Dorsolateral prefrontal cortex (tissue), 122 donors: ENCODE measurements at places on chromosomes 2 and 18.

GRCh38 chr2:200614249-200614648 lies 28.4 kb downstream of the AOX1 start:
- no peak for DNase-seq

GRCh38 chr18:58570360-58571064 lies 58.4 kb downstream of the ALPK2 start:
- no peak for DNase-seq

DNA sequence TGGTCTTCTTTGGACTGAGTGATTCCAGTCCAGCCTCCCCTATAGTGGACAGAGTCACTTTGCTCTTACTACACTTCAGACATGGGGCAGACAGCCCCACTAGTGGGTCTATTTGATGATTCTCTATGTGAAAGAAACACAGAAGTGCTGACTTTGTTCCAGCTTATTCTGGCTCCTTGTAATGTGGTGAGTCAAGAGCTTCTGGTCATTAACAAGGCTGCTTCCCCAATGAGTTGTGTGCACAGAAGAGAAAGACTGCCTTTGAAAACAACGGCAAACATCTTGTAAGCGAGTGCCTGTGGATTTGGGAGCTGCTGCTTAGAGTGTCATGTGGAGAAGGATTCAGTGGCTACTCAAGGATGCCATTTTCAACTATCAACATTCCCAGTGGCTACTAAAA lies 39.1 kb downstream of the RMC1 start:
- DNase-seq: no peak

- no peak for DNase-seq
These were observed 70.2 kb upstream of the EMILIN2 start for GRCh38 chr18:2776601-2777000.

DNA sequence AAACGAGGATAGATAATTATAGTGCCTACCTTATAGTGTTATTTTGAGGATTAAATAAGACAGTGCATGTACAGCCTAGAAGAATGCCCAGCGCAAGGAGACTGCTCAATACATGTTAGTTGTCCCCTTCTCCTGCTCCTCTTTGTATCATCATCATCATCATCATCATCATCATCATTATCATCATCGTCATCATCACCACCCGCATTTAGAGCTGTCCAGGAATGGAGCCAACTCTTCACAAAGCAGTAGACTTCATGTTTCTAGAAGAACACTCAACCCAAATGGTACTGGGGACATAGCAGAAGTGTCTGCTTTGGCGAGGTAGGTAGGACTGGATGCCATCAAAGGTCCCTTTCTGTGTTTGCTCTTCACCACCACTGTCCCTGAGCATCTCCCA lies 116.0 kb downstream of the TRIM43 start:
- no peak for DNase-seq

DNA sequence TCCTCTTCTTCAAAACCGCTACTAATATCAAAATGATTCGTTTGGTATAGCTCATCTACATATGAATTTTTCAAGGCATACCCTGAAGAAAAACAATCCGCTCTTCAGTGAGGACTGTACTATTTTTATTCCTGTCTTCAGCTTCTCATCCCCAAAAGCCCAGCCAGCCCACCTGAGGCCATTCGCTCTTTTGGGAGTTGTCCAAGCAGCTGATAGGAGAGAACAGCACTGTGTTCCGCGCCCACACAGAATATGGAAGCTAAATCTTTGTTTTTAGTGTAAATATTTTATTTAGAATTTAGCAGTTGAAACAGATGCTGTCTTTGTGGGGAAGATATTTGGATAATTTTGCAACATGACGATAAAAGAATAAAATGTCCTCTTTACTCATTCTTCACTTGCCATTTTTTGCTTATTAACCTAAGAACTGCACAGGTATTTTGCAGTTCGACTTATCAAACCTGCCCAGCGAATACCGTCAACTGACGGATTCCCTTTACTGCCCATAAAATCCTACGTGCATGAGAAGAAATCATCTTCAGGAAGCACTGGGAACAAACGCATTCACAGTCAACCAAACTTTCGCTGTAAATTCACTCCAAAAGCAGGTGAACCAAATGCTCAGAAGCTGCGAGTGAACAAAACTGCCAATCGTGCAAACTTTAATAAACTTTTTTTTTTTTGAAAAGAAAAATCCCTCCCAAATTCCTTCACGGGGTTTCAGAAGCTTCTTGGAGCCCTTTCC lies 3.4 kb downstream of the ZNF521 start:
- DNase-seq: no peak

GRCh38 chr2:174117951-174118930 lies 130.1 kb downstream of the OLA1 start:
- DNase-seq: no peak

GRCh38 chr2:137797641-137798040 lies 166.6 kb upstream of the HNMT start:
- no peak for DNase-seq

GRCh38 chr2:33220533-33220932 lies 255.9 kb upstream of the RASGRP3 start:
- no peak for DNase-seq

DNA sequence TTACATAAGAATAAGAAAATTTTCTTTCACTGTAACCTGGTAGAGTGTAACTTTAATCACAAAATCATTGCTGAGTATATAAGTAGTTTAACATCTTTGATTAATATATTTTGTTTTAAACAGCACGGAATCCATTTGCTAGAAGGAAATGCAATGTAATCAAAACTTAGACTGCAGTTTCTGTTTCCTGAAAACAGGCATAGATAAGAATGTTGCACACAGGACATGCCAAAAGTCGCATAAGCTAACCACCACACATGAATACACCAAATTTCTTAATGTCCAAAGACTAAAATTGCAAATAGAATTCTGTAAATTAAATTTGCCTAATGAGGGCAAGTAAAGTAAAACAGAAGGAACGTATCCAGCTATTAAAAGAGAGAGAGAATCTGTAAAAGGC lies 51.0 kb upstream of the SERPINB2 start:
- DNase-seq: no peak

- no peak for DNase-seq
These were observed 44.4 kb upstream of the IL1R2 start for GRCh38 chr2:101947374-101947773.

GRCh38 chr18:67354692-67355091 lies 161.8 kb downstream of the DSEL start:
- no peak for DNase-seq

GRCh38 chr2:10487081-10487740 lies 39.1 kb upstream of the ODC1 start:
- DNase-seq: peak; percentile 3

DNA sequence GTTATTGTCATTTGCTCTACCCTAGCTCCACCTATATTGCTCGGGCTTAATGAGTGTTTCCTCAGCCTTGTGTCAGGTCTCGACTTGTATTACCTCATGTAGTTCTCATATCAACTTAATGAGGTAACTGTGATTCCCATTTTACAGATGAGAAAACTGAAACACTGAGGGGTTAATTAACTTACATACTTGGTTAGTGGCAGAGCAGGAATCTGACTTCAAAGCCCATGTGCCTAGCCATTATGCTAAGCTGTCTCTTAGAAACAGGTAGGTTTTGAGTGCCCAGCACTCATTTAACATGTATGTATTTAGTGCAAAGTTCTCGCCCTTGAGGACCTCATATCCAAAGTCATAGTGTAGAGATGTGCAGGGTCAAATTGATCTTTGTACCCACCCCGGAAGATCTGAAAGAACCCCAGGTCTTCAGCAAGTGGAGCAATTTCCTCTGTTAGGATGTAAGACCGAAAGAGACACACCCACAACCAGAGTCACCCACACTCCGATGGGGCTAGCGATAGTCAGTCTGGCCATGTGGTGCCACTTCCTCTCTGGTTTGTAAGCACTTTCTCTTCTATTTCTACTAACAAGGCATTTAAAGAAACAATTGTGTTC lies 121.0 kb upstream of the SLC39A10 start:
- no peak for DNase-seq

GRCh38 chr2:120402508-120402907 lies 56.6 kb downstream of the INHBB start:
- no peak for DNase-seq

GRCh38 chr2:19848029-19848750 lies 53.6 kb downstream of the TTC32 start:
- DNase-seq: no peak

- DNase-seq: no peak
These were observed 206.0 kb downstream of the GLI2 start for GRCh38 chr2:120941571-120942120.

DNA sequence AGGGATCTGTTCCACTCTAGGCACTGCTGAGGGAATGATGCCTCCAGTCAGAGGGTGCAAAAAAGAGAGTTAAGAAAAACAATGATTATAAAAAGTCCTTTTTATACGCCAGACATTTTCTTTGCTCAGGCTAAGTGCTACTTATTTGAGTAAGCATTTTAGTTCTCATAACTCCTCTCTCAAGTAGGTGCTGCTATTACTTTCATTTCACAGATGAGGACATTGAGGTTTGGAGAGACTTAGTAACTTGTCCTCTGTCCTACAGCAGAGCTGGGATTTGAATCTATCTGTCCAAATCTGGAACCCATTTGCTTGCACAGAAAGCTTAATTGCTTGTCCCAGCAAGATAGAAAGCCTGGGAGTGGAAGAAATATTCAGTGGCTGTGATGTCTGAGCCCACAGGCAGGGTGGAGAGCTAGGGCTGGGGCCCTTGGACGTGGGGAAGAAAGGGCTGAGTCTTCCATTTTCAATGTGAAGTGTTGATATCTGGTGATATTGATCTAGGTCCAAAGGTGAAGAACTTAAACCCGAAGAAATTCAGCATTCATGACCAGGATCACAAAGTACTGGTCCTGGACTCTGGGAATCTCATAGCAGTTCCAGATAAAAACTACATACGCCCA lies 5.8 kb downstream of the IL37 start:
- DNase-seq: no peak

DNA sequence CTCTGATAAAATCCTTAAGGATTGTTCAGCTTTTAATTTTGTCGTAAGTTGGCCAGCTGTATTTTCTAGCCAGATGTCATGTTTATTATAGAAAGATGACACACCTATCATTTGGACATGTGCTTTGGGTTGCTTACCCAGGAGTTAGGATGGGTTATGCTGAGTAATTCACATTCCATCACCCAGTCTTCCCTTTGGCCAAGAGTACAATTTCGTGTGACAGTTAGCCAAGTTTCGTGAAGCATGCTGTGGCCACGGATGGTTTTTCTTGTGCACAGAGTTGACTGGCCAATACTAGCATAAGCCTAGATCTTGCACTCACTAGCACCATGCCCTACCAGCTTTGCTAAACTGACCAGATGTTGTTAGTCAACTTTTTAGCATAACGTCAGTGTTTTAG lies 5.8 kb downstream of the MAPRE3 start:
- no peak for DNase-seq

DNA sequence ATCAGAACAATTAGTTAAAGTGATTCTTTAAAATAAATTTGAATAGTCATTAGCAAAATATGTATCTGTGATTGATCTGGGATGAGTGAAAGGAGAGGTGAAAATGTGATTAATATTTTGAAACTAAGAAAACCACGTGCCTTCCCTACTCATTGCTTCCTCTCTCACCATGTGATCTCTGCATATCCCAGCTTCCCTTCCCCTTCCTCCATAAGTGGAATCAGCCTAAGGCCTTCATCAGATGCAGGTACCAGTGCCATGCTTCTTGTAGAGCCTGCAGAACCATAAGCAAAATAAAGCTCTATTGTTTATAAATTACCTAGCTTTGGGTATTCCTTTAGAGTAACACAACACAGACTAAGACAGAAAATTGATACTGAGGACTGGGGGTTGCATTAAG lies 11.2 kb upstream of the STAT1 start:
- no peak for DNase-seq

DNA sequence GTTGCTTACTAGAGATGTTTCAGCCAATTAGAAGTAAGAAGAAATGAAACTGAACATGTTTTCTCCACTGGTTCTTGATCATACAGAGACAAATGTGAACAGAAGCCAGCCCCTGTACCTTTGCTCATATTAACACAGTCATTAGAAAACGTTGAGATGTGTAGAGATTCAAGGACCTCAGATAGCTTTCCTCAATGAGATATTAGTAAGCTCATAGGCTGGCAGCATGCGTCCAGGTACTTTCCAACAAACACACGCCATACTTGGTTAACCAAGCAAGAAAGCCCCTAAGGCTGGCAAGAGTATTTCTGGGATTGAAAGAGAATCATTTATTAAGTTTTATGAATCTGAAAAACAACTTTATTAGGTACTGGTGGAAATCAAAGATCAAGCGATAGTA lies 37.5 kb downstream of the SLC5A7 start:
- DNase-seq: no peak

- DNase-seq: peak; percentile 81
These were observed 58.1 kb upstream of the SDC1 start for GRCh38 chr2:20282916-20283592.

DNA sequence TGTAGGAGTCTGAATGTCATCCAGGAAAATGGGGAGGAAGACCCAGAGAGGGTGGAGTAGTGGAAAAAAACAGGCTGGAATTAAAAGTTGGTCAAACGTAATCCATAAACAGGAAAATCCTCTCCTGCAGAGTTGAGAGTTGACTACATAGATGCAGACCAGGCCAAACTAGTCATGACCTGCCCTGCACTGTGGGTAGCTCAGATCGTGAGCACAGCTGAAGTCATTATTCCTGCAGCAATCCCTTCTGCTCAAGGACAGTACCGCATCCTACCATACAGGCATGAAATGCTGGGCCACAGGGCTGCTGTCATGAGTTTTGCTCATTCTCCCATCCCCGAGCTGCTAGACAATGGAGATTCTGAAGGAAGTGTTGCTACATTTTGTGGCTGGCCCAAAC lies 352.2 kb downstream of the EN1 start:
- DNase-seq: no peak

GRCh38 chr2:74847070-74847858 lies 13.3 kb downstream of the HK2 start:
- DNase-seq: no peak

GRCh38 chr2:73982140-73982617 lies 2.5 kb upstream of the TET3 start:
- DNase-seq: no peak

DNA sequence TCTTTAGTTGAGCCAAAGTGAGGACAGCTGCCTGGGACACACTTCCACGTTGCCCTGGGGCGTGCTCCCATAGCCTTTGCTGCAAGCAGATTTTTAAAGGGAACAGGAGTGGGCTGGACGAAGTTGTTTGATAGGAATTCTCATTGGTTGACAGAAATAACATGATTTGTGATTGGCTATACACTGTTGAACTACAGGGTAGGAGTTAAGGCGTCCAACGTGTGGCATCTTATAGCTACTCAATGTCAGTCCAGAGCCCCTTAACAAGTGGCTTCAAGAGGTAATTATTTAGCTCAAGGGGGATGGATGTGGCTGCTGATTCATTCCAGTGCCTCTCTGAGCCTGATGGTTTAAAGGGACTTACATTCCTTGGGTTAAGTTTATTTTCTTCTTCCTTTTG lies 65.5 kb downstream of the ACAA2 start:
- no peak for DNase-seq

GRCh38 chr18:63016270-63016669 lies 300.9 kb downstream of the PHLPP1 start:
- peak; percentile 49 for DNase-seq

DNA sequence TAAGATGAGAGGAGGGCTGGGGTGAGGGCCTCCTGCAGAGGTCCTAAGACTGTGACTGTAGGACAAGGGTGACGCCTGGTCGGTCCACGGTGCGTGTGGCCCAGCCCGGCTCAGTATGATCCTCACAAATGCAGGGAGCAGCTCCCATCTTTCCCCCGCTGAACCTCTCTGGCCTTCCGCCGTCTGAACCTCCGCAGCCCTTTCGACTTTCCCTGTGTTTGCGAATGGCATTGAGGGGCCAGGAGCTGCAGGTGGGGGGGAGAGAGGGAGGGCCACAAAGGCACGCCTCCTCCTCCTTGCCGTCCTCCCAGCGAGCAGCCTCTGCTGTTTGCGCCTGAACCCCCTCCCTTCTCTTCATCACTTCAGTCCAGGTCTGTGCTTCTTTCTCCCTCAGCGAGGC lies 68.6 kb upstream of the PXDN start:
- no peak for DNase-seq
